ENCODE measurements at places on chromosomes 12 and 14.

DNA sequence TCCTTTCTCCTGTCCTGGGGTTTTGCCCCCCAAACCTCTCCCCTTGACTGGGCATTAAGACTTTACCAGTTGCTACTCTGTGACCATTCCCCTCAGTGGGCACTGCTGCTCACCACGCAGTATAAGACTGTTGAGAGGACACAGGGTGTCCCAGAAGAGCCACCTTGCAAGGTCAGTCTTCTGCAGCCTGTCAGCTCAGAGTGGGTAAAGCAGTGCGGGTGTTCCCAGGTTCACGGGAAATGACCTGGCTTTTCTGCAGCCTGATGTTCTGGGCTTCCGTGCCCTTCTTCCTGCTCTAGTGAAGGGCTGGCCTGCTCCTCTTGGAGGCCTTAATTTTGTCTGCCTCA, 34.2 kb downstream of the KCNA1 start:
- no peak for DNase-seq

DNA sequence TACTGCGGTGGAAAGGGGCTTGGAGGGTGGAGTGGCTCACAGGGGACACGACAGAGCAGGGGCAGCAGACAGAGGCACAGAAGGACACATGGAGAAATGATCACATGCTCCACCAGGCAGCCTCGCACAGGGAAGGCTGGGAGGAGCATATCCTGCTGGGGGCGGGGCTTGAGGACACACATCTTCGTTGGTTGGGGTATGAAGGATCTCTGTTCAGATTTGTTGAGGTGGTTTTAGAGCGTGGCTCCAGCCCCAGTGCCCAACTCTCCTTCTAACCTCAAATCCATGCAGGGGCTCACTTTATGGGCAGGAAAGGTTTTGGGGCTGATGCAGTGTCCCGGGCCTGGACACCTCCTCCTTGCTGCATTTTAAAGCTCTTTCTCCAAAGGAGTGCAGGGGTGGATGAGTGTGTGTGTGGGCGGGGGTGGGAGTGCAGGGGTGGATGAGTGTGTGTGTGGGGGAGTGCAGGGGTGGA, 733 bp upstream of the P3H3 start:
- DNase-seq, result peak; percentile 73

- DNase-seq, result no peak
Observed at GRCh38 chr14:70716958-70717357, 75.2 kb downstream of the TTC9 start.

DNA sequence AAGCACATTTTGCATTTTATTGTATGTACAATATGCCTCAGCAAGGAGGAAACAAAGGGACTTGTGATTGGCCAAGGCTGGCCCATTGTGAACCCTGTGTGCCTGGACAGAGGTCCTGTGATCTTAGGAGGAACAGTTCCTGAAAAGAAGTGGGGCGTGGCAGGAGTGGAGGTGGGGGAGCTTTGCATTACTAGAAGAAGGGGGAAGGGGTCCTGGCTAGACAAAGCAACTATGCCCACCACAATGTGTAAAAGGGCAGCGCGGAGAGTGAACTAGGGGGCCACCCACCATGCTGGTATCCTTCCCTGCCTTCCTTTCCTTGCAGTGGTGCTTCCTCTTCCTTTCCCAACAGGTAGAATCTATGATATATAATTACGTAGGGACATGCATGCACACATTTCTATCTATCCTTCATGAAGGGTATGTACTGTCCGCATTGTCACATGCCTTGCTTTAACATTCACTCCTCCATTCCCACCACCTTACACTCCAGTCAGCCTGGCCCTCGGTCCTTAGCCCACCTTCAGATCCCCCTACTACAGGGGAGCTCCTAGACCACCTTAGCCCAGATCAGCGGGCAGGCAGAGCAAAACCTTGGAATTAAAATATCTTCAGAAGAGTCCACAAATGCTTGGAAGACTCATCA, 12.5 kb downstream of the KRT8 start:
- no peak for DNase-seq

DNA sequence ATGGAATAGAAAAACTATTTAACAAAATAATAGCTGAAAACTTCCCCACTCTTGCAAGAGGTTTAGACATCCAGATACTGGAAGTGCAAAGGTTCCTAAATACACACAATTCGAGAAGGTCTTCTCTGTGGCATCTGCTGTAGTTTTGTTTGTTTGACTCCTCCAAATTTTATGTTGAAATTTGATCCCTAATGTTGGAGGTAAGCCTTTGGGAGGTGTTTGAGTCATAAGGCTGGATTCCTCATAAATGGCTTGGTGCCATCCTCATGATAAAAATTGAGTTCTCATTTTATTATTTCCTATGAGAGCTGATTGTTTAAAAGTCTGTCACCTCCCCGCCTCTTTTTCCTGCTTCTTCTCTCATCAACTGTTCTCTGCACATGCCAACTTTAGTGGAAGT, 182.7 kb downstream of the MYRFL start:
- no peak for DNase-seq

DNA sequence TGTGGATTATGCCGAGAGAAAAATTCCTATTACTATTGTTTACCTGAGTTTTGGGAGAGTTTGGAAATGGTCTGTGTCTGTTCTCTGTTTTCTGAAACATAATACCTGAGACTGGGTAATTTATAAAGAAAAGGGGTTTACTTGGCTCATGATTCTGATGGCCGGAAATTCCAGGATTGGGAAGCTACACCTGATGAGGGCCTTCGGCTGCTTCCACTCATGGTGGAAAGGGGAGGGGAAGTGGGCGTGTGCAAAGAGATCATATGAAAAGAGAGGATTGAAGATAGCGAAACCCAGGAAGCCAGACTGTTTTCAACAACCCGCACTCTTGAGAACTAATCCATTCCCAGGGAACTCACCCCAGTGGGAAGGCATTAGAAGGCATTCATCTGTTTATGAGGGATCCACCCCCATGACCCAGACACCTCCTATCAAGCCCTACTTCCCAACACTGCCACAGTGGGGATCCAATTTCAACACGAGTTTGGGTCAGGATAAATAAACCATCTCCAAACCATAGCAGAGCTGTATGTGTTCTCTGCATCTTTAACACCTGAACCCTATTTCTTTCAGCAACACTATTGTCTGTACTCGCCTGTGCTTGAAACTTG, 51.1 kb downstream of the APAF1 start:
- DNase-seq, result no peak

GRCh38 chr12:114986849-114987248, 302.9 kb upstream of the TBX3 start:
- DNase-seq, result no peak

GRCh38 chr14:63713058-63713457, 14.8 kb downstream of the SGPP1 start:
- no peak for DNase-seq

DNA sequence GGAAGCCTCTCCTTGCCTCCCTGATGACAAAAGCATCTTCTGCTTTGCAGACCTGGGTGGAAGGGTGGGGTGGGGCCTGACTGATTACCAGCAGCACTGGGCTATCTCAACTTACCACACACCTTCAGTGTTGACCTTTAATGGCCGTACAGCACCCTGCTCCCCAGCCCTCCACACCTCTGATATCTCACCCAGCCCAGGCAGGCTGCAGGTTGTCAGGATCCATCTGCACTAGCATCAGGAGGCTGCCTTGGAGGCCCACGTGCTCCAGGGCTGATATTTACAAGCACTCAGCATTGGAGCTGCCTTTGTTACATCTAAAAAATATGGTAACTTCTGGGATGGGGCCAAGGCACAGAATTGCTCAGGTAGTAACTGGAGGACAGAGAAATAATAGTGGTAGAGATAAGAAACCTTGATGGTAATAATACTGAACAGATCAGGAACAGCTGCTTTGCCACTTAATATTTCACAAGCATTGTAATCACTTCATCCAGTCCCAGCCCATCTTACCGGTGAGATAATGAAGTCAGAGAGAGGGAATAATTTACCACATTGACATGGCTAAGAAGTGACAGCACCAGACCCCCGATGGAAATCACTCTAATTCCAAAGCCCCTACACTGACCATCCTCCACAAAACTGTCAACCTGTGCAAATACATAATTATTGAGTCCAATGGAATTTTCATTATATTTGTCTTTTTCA, 125.2 kb upstream of the RFLNA start:
- DNase-seq, result no peak

- DNase-seq, result no peak
Observed at GRCh38 chr14:89947344-89947743, 7.2 kb downstream of the EFCAB11 start.

GRCh38 chr14:27243365-27243764, 645.5 kb upstream of the NOVA1 start:
- DNase-seq, result no peak

GRCh38 chr12:116077431-116077830, 200.1 kb downstream of the MED13L start:
- DNase-seq, result no peak

GRCh38 chr12:120261951-120262851, 3.3 kb downstream of the PXN start:
- DNase-seq, result no peak

DNA sequence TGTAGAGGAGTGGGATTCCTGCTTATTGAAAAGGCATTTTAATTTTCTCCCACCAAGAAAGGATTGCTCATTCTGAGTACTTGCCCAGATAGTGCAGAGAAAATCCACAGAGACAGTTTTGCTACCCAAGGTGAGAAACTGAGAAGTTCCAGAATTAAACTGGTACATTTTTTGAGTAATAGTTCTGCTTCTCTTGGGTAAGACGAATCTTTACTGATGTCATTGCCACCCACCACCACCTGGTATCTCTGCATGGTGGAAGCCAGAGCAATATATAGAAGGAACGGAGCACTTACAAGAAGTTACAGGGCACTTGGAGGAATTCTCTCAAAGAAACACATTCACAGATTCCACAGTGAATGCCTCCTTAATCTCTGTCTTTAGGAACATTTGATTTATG, 20.7 kb upstream of the FRMD6 start:
- DNase-seq, result no peak

DNA sequence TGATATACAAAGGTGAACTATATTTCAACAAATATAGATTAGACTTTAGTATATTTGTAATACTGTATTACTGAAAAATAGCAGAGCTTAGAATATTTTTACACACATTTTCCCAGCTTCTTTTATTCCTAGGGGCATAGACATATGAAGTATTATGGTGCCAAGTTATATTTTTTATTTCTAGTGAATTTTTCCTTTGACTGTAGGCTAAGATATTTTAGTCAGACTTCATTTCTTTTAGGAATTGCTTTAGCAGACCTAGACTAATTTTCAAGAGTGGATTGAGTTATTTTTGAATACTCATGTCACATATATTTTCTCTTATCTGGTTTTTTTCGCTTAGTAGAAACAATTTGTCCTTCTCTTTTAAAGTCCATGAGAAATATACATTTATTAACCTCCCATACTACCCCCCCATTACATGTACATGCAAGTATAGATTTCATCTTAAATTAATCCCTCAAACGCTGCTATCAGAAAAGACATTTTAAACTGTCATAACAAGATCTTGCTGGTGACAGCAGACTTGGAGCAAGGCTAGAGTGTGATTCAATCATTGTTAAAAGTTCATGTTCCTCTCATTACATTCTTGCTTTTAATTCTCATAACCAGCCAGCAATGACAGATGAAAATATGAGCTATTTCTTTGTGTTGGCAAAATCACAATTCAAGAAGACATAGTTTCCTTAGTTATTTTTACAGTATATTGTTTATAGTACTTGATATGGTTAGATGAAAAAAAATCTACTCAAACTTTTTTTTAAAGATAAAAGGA, 456.1 kb downstream of the AEBP2 start:
- peak; percentile 17 for DNase-seq

- no peak for DNase-seq
Observed at GRCh38 chr14:92950193-92950540, 27.2 kb downstream of the CHGA start.

DNA sequence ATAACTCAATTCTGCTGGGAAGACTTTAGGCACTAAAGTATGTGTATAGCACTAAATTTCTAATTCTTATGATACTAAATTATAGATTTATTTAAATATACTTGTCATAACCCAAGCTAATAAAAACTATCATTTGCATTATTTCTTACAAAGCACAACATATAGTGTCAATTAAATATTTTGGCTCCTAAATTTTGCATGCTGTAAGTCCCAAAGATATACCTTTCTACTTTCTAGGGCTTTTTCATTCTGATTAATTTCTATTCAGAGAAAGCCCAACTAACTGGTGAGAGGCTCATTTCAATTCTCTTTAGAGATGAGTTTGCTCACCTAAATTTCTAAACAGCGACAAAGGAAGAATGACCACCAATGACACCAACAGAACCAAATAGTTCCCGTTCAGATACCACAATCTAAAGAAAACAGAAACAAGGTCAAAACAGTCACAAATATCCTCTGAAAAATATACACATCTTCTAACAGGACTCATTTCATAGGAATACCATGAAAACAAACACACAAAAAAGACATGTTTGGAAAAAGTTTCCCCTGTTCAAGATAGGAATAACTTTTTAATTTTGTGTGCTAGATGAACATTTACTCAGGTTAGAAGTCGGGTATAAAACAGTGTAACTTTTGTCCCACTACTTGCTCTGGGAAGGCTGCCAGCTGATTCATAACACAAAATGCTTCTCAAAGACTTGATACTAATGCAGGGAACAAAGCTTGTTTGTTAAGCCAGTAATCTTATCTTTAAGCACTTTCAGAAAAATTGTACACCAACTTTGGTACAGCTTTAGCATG, 7.6 kb downstream of the SLC38A2 start:
- peak; percentile 74 for DNase-seq

DNA sequence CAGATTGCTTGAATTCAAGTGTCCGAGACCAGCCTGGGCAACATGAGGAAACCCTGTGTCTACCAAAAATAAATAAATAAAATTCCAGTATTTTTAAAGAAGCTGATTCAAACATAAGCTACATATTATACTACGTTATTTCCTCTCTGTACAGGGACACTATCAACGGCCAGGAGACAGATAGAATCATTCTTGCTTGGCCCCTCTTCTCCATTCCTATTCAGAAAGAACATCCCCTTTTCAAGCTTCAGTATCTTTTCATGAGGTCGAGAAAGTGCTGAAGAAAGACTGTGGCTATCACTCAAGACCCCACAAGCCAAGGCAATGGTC, 314 bp upstream of the DHRS7 start:
- DNase-seq, result no peak

DNA sequence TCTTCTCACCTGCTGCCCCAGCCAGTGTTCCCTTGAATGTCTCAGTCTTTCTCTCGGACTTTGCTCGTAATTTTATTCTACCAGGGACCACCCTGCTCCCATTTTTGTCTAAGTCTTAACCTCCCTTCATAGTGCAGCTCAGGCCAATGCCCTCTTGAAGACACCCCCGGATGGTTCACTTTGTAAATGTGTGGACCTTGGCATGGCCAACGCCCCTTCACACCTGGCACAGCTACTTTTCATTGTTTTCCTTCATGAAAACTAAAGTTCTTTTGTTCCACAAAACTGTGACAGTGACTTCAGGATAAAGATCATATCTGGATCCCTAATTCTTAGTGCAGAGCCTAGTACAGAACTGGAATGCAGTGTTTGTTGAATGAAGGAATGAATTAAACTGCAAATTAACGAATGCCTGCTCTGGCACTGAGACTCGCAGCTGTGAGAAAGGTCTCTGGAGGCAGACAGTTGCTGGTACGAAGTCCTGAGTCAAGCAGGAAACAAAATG, 3.5 kb upstream of the RNASE4 start:
- DNase-seq, result no peak

- DNase-seq, result no peak
Observed at GRCh38 chr12:3881281-3881950, 8.2 kb upstream of the PARP11 start.

GRCh38 chr12:100375038-100375735, 18.3 kb downstream of the SLC17A8 start:
- DNase-seq, result peak; percentile 73

GRCh38 chr14:20610002-20610765, 19.0 kb upstream of the RNASE12 start:
- DNase-seq, result peak; percentile 76

GRCh38 chr12:4331221-4331620, 10.2 kb downstream of the TIGAR start:
- DNase-seq, result no peak

Data from fibroblast of gingiva (primary cell).